ENCODE measurements at places on chromosomes 11 and 22.

GRCh38 chr11:82895437-82896091, 4.7 kb downstream of the PRCP start:
- no peak for DNase-seq

DNA sequence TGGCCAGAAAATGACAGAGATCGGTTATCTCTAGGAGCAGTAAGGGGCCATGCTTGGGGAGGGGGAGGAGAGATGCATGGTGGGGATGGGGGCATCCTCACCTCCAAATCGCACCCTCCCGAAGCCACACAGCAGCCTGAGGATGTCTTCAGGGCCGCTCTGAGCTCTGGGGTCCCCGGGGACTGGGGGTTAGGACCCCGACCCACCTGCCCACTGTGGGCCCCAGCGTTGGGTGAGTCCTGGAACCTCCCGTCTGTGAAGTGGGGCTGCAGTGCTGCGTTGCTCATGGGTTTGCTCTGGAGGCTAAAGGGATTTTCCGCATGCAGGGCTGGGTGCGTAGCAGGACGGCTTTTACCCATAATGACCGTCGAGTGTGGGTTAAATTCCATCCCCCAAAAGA, 1046.3 kb downstream of the BRD1 start:
- DNase-seq = no peak

DNA sequence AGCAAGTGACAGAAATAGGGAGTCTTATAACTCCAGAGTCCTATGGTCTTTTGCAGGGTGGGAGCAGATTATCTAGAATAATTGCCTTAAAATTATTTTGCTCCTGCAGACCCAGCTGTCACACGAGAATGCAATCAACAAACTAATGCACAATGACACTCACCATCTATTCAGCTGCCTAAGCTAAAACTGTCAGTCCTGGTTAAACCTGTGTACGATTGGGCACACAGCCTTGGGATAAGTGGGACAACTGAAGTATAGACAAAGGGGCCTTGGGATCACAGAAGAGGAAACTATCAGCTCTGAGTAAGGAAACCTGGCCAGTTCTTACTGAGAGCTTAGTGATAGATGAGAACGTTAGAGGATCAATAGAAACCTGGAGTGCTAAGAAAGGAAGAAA, 595.9 kb upstream of the KIRREL3 start:
- DNase-seq = no peak

GRCh38 chr22:45775569-45776312, 104.1 kb downstream of the ATXN10 start:
- no peak for DNase-seq

GRCh38 chr11:74185695-74186094, 14.6 kb downstream of the PPME1 start:
- no peak for DNase-seq

DNA sequence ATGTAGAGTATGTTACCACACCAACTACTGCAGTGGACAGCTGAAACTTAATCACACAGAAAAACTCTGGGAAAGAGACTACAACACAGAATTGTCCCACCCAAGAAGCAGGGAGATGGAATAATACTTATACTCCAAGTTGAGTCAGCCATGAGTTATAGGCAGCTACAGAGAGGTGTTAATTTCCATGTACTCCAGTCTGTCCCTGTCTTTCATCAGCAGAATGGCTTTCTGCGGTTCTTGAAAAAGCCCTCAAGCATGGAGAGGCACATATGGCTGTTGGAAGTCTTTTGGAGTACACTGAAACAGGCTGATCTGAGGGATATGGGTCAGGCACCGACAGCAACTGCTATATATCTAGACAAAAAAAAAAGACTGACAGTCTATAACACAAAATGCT, 219.5 kb downstream of the DLG2 start:
- DNase-seq = no peak

DNA sequence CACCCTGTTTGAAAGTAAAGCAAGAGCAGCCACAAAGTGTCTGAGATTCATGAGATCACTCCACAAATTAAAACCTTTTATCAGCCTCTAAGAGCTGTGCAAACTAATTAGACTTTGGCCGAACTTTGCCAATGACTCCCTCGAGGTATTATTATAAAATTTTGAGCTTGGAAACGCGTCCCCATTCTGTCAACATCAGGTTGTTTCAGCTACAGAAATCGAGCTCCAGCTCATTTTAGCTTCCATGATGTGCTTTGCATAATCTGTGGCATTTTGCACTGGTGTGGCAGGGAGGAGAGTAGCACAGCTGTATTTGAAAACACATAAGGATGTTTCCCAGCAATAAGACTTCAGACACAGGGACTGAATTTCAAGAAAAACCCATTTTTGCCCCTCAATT, 872.2 kb downstream of the NTM start:
- no peak for DNase-seq

- no peak for DNase-seq
Observed at GRCh38 chr22:47630741-47631534, 868.5 kb downstream of the TBC1D22A start.

DNA sequence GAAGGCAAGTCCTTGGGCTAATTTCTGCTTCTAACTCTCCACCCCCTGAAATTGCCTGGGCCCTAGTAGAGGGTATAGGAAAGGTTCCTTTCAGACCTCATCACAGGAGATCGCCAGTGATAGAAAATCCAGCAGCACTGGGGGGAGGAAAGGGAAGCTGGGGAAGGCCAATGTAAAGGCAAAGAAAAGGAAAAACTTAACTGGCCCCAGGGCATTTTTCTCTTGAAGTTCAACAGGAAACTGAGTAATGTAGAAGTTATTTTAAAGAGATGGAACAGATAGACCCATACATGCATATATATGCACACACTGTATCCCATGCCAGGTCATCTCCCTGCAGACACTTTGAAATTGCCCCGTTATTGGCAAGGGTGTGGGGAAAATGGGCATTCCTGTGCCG, 134.0 kb downstream of the TRIM44 start:
- DNase-seq = no peak
